ENCODE measurements at places on chromosomes 16 and 17.

DNA sequence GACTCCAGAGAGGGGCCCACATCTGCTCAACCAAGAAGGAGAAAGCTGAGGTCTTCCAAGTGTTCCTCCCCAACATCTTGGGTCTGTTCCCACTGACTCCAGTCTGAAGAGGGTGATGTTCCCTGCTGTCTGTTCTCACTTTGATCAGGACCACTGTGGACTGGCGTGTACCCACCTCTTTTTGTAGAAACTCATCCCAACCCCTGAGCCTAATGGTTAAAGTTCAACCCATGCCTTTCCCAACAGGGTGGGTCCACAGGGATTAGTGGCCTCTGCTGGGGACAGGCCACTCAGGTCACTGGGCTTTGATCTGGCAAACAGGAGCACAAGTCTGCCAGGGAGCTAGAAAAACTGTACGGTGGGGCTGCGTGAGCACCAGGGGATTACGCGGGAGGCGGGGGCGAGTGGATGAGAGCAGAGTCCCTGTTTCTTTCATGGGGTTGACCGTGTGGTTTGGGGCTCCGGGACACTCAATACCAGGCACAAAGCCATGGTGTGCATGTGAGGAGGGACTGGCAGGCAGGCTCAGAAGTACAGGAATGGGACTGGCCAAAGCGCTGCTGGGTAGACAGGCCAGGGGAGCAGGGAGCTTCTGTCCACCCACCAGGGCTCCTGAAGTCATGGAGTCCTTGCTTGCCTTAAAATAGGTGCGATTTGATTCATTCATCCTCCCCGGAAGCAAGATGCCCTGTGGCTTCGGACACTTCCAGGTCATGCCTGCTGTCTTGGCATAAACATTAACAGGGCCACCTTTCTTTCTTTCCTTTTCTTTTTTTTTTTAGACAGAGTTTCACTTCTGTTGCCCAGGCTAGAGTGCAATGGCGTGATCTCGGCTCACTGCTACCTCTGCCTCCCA is at the start of gene CA5A:
CA5A (minus strand) TSS at position 155 of the 856 bp plus-strand sequence; CDS start at position 76, 79 bp downstream.
- DNase-seq: no peak

DNA sequence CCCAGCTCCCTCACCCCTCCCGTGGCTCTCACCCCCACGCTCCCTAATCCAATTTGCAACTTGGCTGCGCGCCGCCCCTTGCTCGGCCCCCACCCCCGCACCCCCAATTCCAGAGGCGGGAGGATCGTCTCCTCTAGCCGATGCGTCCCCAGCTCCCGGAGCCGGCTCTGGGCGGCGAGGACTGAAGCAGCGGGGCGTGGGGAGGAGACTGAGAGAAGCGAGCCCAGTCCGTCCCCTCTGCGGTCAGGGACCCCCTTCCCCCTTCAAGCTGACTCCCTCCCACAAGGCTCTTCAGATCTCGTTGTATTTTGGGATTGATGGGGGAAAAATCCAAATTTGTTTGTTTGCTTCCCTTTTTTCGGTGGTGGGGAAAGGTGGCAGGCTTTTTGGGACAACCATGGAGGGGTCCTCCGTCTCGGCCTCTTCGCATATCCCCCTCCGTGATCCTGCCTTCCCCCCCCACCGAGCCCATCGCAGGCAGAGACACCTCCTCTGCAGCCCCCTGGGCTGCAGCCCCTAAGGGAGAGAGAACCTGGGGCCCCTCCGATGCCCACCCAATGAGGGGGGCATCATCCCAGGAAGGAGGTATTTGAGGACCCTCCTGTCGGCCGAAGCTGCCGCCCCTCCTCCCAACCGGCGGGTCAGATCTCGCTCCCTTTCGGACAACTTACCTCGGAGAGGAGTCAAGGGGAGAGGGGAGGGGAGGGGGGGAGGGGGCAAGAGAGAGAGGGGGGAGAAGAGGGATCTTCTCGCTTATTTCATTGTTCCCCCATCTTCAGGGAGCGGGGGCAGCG is 466 bp downstream of the NEUROD2 start:
- DNase-seq: no peak

- no peak for DNase-seq
Measured at GRCh38 chr17:35716897-35717465, 14.5 kb upstream of the RASL10B start.

GRCh38 chr16:57462209-57462977 is at the start of gene POLR2C:
Gene POLR2C (plus strand): TSS chr16:57462679. CDS start chr16:57462725, 46 bp downstream.
- peak; percentile 29 for DNase-seq

GRCh38 chr16:6484081-6484480 is 848.6 kb upstream of the RBFOX1 start:
- no peak for DNase-seq

DNA sequence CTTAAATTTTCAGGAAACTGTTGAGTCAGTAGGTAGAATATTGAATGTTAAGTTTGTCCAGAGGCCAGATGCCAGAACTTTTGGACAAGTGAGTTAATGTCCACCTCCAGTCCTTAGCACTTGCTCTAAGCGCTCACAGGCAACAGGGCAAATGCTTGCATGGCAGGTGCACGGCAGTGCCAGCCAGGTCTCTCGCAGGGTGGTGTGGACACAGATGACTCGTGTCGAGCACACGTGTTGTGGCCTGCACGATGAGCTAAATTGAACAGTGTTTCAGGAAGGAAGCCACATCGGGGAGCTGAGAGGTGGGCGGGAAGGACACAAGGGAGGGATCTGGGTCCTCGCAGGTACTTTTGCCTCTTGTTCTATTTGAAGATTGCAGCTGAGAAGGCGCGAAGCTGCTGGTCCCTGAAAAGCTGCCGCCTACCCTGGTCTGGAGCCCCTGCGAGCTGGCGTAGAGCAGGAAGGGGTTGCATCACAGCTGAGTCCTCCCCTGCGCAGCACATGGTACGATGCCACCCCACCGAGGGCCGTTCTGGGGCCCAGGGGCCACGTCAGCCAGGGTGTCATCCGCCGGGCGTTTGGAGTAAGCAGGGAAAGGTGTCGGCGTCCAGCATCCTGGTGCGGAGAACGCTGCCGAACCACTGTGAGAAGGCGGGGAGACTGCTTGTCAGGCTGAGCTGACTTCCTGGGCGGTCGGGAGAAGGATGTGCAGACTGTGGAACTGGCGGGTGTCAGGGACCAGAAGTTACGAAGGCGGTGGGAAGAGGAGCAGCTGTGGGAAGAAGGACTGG is 6.3 kb downstream of the RAB40C start:
- no peak for DNase-seq

- DNase-seq: no peak
Measured at GRCh38 chr17:3865176-3865575, 19.1 kb upstream of the NCBP3 start.

GRCh38 chr16:88880226-88881006 is 14.0 kb upstream of the PABPN1L start:
- DNase-seq: no peak

- no peak for DNase-seq
Measured at GRCh38 chr17:50169121-50169764, 3.4 kb downstream of the SGCA start.

DNA sequence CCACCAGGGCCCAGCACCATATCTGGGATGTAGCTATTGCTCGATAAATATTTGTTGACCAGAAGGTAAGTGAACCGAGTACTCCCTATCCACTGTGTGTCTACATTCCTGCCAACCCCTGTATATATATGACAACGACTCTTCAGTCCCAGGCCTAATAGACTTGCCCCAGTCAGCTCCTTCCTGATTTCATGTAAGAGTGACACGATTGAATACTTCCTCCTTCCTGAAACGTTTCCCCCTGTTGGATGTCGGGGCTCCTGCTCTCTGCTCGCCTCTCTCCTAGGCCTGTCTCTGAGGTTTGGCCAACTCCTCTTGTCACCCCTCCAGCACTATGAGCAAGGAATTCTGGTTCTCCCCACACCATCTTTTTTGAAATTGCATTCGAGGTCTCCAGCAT is 178.9 kb downstream of the PRKCA start:
- DNase-seq: no peak

DNA sequence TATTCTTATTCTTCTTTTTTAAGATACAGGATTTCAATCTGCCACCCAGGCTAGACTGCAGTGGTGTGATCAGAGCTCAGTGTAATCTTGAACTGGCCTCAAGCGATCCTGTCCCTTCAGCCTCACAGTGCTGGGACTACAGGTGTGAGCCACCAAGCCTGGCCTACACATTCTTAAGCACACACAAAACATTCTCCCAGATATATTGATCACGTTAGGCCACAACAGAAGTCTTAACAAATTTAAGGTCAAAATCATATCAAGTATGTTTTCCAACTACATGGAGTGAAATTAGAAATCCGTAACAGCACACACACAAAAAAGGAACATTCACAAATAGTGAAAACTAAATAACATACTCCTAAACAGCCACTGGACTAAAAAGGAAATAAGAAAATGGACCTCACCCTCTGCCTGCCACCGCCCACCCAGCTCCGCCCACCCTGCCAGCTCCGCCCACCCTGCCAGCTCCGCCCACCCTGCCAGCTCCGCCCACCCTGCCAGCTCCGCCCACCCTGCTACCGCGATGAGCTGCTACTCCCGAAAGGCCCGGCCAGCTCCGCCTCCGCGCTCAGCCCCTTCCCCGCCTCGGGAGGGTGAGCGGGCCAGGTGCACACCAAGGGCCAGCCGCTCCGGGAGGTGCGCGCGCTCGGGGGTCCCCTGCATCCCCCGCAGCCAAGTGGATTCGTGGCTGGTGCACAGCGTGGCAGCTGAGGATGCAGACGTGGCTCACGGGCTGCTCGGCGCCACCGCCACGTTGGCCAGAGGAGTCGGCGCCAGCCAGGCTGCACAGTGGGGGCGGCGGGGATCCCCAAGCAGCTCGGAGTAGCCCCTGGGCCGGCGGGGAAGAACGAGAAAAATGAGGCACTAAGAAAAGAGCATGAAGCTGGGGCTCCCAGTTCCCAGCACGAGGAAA is 41.2 kb downstream of the C16orf87 start:
- peak; percentile 32 for DNase-seq

DNA sequence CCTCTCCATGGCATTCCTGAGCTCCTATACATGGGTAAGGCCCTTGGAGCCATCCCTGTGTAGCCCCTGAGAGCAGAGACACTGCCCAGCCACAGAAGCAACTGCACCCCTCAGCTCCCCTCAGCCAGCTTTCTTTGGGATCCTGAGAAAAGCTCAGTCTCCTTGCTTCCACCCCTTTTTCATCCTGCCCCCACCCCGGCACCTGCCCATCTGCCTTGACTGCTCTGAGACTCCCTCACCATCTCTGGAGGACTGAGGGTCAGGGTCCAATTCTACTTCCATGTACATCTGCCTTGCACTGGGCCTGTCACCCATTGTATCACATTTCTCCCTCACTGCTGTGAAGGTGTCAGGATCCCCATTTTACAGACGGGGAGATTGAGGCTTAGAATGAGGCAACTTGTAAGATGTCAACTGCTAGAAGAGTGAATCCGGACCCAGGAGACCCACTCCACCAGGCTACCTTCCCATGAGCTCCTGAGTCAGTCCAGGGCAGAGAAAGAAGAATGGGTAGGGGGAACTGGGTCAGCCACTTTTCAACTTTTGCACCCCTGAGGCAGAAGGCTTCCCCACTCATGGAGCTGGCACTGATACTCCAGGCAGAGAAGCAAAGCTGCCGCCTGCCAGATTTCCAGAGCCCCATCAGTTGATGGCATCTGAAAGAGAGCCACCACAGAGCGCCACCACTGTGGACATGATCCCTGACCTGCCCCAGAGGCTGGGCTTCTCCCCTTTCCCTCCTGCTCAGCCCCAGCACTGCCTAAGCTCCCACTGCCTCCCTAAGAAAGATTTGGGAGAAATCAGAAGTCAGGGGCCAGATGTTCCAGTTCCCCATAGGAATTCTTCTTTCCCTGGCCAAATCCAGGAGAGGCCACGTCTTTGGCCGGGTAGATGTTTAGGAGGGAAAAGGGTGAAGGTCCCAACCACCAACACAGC is 135.4 kb downstream of the TMEM132E start:
- no peak for DNase-seq

- no peak for DNase-seq
Measured at GRCh38 chr17:69207151-69207550, 21.5 kb downstream of the ABCA10 start.

DNA sequence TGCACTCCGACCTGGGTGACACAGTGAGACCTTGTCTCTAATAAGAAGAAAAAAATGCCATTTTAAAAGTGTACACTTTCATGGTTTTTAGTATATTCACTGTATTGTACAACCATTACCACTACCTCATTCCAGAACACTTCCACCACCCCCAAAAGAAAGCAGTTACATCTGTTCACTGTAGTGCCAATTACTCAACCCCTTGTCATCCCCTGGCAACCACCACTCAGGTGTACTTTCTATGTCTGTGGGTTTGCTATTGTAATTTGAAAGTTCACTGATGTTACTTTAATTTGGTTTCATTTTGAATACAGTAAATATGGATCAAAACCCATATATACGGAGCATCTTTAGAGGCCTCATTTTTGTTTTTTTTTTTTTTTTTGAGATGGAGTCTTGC is 6.1 kb downstream of the ZG16 start:
- DNase-seq: no peak

GRCh38 chr17:41977991-41978390 is 11.4 kb downstream of the CNP start:
- DNase-seq: no peak

GRCh38 chr17:49552070-49552751 is 23.5 kb upstream of the NXPH3 start:
- no peak for DNase-seq

DNA sequence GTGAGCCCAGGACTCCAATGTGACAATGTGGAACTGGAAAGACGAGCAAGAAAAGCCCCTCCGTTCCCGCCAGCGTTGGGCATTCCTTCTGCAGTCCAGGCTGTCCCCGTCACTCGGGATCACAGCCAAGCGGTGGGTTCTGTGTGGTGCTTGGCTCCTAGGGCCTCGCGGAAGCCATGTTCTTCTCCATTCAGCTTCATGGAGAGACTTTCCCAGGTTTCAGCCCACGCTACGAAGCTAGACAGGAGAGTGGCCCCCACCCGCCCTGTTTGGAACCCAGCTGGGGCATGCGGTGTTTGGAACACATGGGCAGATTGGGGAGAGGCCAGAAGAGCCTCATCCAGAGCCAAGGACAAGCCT is 5.8 kb downstream of the LMF1 start:
- DNase-seq: no peak

GRCh38 chr16:49886554-49887094 is 30.7 kb upstream of the ZNF423 start:
- DNase-seq: no peak

GRCh38 chr17:17804007-17804406 is 32.8 kb downstream of the SREBF1 start:
- DNase-seq: no peak

DNA sequence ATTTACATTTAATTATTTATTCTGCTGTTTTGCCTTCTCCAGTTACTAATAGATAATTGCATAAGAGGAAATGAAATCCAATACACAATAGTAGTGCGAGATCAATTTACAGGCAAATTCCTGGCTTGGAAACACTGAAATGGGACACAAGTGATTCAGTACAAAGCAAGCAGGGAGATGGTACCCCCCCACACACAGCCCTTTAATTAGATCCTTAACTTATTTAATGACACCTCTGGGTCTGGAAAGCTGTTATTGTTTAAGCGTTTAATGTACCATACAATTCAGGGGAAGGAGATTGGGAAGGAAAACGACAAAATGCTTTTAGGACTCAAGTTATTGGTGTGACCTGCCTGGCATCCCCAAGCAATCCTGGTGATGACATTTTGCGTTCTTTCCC is 318.2 kb downstream of the NPIPA8 start:
- no peak for DNase-seq
